CD4-positive, CD25-positive, alpha-beta regulatory T cell (primary cell): ENCODE measurements at places on chromosomes 13 and 19.

DNA sequence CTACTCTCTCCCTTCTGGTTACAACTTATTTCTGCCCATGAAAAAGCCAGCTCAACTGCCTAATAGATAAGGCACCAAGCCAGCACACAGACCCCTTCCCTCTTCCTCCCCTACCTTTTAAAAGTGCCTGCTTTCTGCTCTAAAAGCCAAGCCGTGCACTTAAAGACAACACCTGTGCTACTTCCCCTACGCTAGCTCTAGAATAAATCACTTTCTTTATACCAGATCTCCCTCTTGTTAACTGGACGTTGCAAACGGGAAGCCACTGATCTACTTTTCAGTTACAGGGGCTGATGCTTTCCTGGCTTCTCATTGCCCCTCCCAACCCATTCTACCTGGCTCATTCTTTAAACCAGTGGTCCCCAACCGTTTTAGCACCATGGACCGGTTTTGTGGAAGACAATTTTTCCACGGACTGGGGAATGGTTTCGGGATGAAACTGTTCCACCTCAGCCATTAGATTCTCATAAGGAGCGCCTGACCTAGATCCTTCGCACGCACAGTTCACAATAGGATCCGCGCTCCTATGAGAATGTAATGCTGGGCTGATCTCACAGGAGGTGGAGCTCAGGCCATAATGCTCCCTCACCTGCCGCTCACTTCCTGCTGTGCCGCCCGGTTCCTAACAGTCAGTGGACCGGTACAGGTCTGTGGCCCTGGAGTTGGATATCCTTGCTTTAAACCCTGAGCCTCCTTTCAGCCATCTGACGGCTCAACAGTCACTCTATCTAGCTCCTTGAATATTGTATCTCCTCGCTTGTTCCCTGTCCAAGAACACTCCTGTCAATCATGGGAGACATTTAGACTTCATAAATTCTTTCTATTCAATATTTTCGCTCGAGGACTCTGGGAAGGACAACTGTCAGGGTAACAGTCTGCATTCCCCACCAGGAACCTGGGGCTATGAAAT lies 841 bp upstream of the ZNF223 start:
- no peak for DNase-seq

DNA sequence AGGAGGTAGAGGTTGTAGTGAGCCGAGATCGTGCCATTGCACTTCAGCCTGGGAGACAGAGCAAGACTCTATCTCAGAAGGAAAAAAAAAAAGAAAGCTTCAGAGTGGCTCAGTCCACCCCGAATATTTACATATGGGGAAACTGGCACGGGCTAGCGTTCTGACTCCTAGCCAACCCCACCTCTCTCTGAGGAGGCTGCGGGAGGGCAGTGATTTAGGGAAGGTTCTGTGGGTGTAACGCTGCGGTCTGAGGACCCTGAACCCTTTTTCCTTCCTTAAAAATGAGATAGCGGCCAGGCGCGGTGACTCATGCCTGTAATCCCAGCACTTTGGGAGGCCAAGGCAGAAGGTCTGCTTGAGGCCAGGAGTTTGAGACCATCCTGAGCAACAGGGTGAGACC lies 5.0 kb downstream of the LRRC25 start:
- no peak for DNase-seq

GRCh38 chr19:42032431-42032830 lies 37.6 kb downstream of the GRIK5 start:
- DNase-seq: no peak

- peak; percentile 89 for DNase-seq
Observed at GRCh38 chr19:29672933-29673336, 7.7 kb downstream of the PLEKHF1 start.

DNA sequence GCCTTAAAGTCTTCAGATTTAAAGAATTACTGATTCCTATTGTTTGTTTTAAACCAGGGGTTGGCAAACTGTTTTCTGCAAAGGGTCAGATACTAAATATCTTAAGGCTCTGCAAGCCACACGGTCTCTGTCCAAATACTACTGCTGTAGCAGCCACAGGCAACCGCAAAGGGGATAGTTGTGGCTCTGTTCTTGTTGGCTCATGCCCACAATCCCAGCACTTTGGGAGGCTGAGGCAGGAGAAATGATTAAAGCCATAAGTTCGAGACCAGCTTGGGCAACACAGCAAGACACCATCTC lies 22.4 kb downstream of the RANBP3 start:
- no peak for DNase-seq

GRCh38 chr13:97492684-97493371 lies 58.9 kb downstream of the RAP2A start:
- DNase-seq: no peak

GRCh38 chr13:74889321-74889720 lies 592.6 kb downstream of the TBC1D4 start:
- DNase-seq: no peak

- no peak for DNase-seq
Observed at GRCh38 chr13:59409211-59409610, 754.5 kb downstream of the DIAPH3 start.

DNA sequence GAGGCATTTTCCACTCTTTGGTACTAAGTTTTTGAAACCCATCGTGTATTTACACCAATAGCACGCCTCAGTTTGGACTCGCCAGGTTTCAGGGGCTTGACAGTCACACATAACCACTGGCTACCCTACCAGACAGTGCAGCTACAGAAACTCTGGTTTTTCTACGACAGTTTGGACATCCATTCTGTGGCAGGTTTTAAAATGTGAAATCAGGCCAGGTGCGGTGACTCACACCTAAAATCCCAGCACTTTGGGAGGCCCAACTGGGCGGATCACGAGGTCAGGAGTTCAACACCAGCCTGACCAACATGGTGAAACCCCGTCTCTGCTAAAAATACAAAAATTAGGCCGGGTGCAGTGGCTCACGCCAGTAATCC lies 13.2 kb downstream of the KDELR1 start:
- no peak for DNase-seq

- no peak for DNase-seq
Observed at GRCh38 chr19:4979211-4979807, 10.4 kb downstream of the KDM4B start.

- no peak for DNase-seq
Observed at GRCh38 chr13:113668491-113668971, 1.5 kb downstream of the GRK1 start.

DNA sequence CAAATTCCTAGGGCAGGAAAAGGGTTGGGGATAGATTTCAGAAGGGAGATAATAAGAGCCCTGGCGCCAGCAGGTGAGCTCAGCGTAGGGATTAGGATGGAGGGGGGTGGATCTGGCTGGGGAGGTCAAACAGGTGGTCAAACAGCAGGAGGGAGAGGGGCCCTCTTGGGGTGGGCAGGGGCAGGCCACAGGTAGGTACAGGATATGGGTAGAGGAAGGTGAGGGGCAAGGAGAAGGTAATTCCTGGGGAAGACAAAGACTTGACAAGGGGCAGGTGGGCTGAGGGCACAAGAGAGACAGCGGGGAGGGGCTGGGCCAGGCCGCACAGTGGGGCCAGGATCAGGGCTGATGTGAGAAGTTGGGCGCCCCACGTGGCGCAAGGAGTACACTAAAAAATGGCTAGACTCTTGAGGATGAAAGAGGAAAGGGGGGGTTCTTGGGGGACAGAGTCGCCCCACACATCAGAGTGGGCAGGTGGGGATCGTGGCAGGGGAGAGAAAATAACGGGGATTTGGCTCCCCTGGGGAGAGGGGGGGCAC lies 713 bp downstream of the KRI1 start:
- DNase-seq: peak; percentile 27

- no peak for DNase-seq
Observed at GRCh38 chr13:41506312-41506711, 49.0 kb downstream of the RGCC start.

- DNase-seq: peak; percentile 19
Observed at GRCh38 chr19:19866611-19867248, 1.0 kb downstream of the ZNF253 start.

GRCh38 chr13:42364613-42365000 lies 92.7 kb downstream of the AKAP11 start:
- DNase-seq: no peak

DNA sequence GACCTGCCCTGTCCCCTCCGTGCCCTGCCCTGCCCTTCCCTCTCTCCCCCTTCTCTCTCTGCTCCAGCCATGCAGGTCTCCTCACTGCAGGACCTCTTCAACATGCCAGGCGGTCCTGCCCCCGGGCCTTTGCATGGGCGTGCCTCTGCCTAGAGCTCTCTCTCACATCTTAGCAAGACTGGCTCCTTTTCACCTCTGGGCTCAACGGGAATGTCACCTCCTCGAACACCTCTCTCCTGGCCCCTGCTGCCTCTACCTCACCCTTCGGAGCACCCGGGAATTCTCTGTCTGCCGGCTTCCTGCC lies 5.6 kb downstream of the MFSD12 start:
- DNase-seq: no peak

GRCh38 chr19:47481460-47482052 lies 2.5 kb downstream of the KPTN start:
- DNase-seq: no peak

- DNase-seq: no peak
Observed at GRCh38 chr19:39864118-39864517, 17.9 kb upstream of the FBL start.

GRCh38 chr19:43620061-43621001 lies 902 bp upstream of the ZNF428 start:
- DNase-seq: peak; percentile 81

GRCh38 chr13:47033216-47033615 lies 136.4 kb upstream of the HTR2A start:
- no peak for DNase-seq

GRCh38 chr19:32539240-32539916 lies 41.6 kb upstream of the PDCD5 start:
- DNase-seq: no peak

DNA sequence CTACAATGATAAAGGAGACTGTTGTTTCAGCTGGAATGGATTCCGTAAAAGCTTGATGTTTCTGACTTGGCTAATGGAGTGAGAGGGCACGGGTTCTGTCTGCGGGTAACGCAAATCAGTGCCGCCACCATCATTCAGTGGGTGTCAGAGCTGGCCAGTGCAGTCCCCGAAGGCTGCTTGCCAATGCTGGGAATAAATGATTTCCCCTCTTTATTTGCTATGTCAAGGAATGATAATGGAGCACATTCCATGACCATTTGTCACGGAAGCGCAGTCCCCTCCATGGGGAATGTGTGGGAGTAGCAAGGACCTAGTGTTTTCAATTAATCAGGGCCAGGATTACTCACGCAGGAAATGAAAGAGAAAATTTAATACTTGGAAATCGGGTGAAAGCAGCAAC lies 899.3 kb downstream of the UQCRFS1 start:
- DNase-seq: no peak

DNA sequence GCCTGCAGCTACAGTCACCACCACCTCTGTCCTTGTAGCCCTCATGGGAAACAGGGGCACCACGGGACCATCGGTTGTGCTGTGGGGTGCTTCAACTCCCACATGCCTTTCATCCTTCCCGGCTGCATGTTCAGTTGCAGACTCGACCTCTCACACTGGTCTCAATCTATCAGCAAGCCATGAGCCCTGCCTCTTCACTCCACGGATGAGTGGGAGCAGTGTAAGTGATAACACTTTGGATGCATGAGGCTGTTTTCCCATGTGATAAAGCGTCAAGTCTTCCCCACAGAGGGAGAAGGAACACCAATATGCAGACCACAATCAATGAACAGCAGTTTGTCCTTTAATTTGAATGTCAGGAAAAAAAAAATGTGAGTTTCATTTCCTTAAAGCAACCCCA lies 12.2 kb downstream of the SERP2 start:
- DNase-seq: no peak

- DNase-seq: no peak
Observed at GRCh38 chr13:53054569-53054968, 26.0 kb downstream of the OLFM4 start.

- DNase-seq: no peak
Observed at GRCh38 chr19:46022431-46023310, at the start of gene PGLYRP1. PGLYRP1 (minus strand) TSS chr19:46023053; CDS start chr19:46023021, 32 bp downstream.

- no peak for DNase-seq
Observed at GRCh38 chr13:66972659-66973058, 257.5 kb downstream of the PCDH9 start.

DNA sequence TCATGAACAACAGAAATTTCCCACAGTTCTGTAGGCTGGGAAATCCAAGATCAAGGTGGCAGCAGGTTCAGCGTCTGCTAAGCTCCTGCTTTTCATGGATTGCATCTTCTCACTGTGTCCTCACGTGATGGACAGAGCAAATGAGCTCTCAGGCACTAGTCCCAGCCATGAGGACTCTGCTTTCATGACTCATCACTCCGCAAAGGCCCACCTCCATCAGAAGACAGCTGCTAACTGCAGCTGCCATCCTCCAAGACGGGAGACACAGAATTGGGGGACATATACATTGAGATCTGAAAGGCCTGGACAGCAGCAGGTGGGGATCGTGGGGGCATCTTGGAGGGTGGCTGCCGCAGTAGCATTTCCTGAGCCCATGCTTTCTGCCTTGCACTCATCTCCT lies 44.4 kb upstream of the SPATA13 start:
- DNase-seq: no peak

- no peak for DNase-seq
Observed at GRCh38 chr13:52944697-52945096, 83.9 kb upstream of the OLFM4 start.

- DNase-seq: no peak
Observed at GRCh38 chr19:1401889-1402217, 511 bp upstream of the GAMT start.

- no peak for DNase-seq
Observed at GRCh38 chr19:36201684-36202083, 12.8 kb downstream of the ZNF565 start.

DNA sequence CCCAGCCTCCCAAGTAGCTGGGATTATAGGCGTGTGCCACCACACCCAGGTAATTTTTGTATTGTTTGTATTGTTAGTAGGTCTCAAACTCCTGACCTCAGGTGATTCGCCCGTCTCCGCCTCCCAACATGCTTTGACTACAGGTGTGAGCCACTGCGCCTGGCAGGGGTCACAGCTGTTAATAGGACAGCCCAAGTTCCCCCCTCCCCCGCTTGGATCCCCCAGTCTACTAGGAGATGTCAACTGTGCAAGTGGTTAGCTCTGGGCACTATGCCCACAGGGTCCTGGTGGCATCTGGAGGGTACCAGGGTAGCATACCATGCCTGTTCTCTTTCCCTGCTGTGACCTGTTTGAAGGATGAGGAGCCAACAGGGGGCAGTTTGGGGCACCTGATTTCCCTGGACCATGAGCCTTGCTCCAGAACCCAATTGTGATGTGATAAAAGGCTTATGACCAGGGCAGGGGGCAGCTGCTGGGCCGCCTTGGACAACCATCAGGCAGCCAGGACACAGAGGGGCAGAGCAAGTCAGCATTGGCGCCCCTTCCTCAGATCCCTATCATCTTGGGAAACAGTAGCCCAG lies at the start of gene TSPAN16:
Gene TSPAN16, plus strand, starts transcription at position 496 of the 581 bp plus-strand sequence. CDS start 138 bp downstream, outside the sequence.
- no peak for DNase-seq

- DNase-seq: no peak
Observed at GRCh38 chr13:43686557-43686956, 100.2 kb downstream of the ENOX1 start.

GRCh38 chr19:39705578-39706188 lies 1.4 kb downstream of the LGALS14 start:
- DNase-seq: no peak

- no peak for DNase-seq
Observed at GRCh38 chr19:10450853-10451609, 30.7 kb downstream of the PDE4A start.

- no peak for DNase-seq
Observed at GRCh38 chr13:112785483-112785856, 95.6 kb downstream of the ATP11A start.
